B cell (primary cell): ENCODE measurements at places on chromosomes 13 and 19. TPM values are rescaled to one million over a fixed set of nuclear protein-coding genes. Genes with fewer than 3 reads are reported as not detected.

The DAND5 gene
- not detected in 2 replicates for total RNA-seq

GRCh38 chr13:20519875-20520274, 5.8 kb downstream of the CRYL1 start:
- H3K27me3 ChIP-seq, result no peaks in the 10 kb centered on the region
- H3K27ac ChIP-seq, result no peak overlapping the region
- H3K4me3 ChIP-seq, result no peak overlapping the region
- DNase-seq, result no peak

DNA sequence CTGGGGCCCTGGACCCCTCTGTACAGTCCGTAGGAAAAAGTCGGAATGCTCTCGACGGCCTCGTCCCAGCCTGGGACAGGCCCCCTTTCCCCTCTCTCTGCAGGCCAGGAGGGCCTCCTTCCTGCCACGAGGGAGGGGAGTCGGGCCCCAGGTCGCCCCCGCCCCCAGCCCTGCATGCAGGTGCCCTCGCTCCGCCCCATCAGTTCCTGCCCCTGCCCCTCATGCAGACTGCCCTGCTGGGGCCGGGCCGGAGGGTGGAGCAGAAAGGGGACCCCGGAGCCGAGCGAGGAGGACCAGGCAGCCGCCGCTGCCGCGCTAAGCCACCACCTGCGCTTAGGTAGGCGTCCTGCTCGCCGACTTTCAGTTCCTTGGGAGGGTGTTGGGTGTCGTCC, 7.3 kb downstream of the LYL1 start:
- peak overlapping the region; percentile 81 for H3K4me3 ChIP-seq
- H3K27me3 ChIP-seq, result no peaks in the 10 kb centered on the region
- peak; percentile 80 for DNase-seq
- H3K4me1 ChIP-seq, result peaks cover 26% of the 10 kb centered on the region
- peaks cover 3% of the 10 kb centered on the region for H3K36me3 ChIP-seq

The CACNG8 gene
- not detected in 2 replicates for total RNA-seq

- H3K4me3 ChIP-seq, result no peak overlapping the region
- no peak for DNase-seq
- H3K36me3 ChIP-seq, result no peaks in the 10 kb centered on the region
- no peaks in the 10 kb centered on the region for H3K27me3 ChIP-seq
- no peaks in the 10 kb centered on the region for H3K4me1 ChIP-seq
Observed at GRCh38 chr13:106382534-106382933, 152.9 kb downstream of the EFNB2 start.

DNA sequence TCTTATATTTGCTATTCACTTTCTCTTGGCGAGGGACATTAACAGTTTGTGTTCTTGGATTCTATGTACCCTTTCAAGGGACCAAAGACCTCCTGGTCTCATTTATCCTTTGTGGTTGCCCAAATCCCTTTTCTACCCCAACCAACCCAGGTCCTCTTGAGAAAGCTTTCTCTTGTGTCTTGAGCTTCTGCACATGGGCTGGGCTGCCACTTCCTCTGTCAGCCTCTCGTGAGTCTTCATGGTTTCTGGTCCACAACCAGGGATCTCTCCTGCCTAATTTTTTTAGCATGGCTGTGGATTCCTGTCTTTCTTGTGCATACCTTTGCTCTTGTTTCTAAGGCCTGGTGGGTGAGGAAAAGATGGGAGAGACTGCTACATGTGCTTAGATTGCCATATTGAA, 14.9 kb downstream of the TIMM13 start:
- no peaks in the 10 kb centered on the region for H3K36me3 ChIP-seq
- no peaks in the 10 kb centered on the region for H3K4me1 ChIP-seq
- peaks cover 5% of the 10 kb centered on the region for H3K27me3 ChIP-seq
- H3K4me3 ChIP-seq, result no peak overlapping the region

The TRPC4 gene
- not detected in 2 replicates for total RNA-seq

The KIR3DL1 gene
- not detected in 2 replicates for total RNA-seq

DNA sequence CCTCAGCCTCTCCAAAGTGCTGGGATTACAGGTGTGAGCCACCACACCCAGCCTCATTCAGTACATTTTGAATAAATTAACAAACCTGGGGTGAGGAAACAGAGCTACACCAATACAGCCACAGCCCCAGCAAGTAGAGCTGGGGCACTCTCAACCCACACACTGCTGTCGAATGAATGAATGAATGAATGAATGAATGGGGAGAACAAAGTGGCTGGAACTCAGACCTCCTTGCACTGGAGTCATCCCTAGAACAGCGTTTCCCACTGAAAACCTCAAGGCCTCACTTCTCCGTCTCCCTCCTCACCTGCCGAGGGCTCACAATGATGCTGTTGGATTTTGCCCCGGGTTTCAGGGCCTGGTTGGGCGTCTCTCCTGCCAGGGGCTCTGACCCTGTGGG, 2.8 kb downstream of the ERCC1 start:
- no peak overlapping the region for H3K27ac ChIP-seq
- no peaks in the 10 kb centered on the region for H3K27me3 ChIP-seq
- no peak overlapping the region for H3K4me3 ChIP-seq
- H3K4me1 ChIP-seq, result peaks cover 52% of the 10 kb centered on the region
- H3K36me3 ChIP-seq, result peaks cover 24% of the 10 kb centered on the region
- peak; percentile 17 for DNase-seq

DNA sequence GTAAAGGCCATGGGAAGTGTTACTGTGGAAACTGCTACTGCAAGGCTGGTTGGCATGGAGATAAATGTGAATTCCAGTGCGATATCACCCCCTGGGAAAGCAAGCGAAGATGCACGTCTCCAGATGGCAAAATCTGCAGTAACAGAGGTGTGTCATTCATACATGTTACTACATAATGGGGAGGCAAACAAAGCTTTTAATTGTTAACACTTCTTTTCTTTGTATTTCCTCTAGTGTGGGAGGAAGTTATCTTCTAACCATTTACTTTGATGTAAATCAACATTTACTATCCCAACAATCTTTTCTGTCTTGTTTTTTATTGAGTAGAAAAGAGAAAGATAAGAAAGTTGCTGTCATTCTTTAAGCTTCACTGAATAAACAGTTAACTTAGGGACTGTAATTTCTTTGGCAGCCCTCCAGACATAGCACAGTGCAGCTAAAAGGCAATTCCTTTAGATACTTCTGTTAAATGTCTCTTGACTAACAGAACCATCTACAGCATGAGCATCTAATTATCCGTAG, 126.9 kb downstream of the ITGBL1 start:
- no peak overlapping the region for H3K27ac ChIP-seq
- H3K36me3 ChIP-seq, result no peaks in the 10 kb centered on the region
- no peak overlapping the region for H3K4me3 ChIP-seq
- H3K27me3 ChIP-seq, result no peaks in the 10 kb centered on the region
- DNase-seq, result no peak
- no peaks in the 10 kb centered on the region for H3K4me1 ChIP-seq

GRCh38 chr19:48770266-48770665, 14.9 kb downstream of the FGF21 start:
- H3K27ac ChIP-seq, result no peak overlapping the region
- no peaks in the 10 kb centered on the region for H3K36me3 ChIP-seq
- H3K27me3 ChIP-seq, result no peaks in the 10 kb centered on the region

The ZNF230 gene
- total RNA-seq, result 16.8 TPM in 2 replicates

GRCh38 chr13:35349673-35350278, 126.7 kb downstream of the MAB21L1 start:
- no peaks in the 10 kb centered on the region for H3K27me3 ChIP-seq
- H3K4me3 ChIP-seq, result no peak overlapping the region
- no peak for DNase-seq
- H3K27ac ChIP-seq, result no peak overlapping the region

GRCh38 chr13:48994706-48995105, 19.0 kb downstream of the FNDC3A start:
- H3K4me1 ChIP-seq, result no peaks in the 10 kb centered on the region
- no peak overlapping the region for H3K27ac ChIP-seq
- no peaks in the 10 kb centered on the region for H3K27me3 ChIP-seq
- no peak overlapping the region for H3K4me3 ChIP-seq
- no peaks in the 10 kb centered on the region for H3K36me3 ChIP-seq

DNA sequence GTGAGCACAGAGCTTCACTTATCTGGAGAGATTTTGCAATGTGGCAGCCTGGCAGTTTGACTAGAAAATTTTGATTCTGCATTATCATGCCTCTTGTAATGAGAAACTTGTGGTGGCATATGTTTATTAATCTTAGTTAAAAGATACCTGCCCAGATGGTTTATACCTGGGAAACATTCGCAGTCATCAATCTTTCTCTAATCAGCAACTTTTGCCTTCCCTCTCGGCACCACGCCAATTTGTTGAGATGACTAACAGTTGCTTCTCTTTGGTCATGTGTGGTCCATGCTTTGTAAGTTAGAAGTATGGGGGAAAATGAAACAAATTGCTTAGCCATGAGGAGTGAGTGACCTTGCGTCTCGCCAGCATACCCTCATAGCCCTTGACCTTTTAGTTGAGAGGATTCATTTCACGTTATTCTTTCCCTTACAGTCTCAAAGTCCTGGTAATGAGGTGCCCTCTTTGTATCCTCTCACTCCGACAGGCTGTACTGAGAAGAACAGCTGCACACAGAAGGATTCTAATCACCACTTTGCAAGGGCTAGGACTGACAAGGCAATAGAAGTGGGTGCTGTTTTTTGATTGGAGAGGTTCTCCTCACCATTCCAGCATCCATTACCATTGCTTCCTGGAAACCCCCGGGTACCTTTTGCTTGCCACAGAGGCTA, 201.4 kb downstream of the OXGR1 start:
- H3K4me1 ChIP-seq, result no peaks in the 10 kb centered on the region
- no peak overlapping the region for H3K4me3 ChIP-seq
- H3K27ac ChIP-seq, result no peak overlapping the region
- H3K36me3 ChIP-seq, result no peaks in the 10 kb centered on the region
- no peak for DNase-seq
- no peaks in the 10 kb centered on the region for H3K27me3 ChIP-seq

- DNase-seq, result peak; percentile 5
- no peaks in the 10 kb centered on the region for H3K4me1 ChIP-seq
- H3K36me3 ChIP-seq, result no peaks in the 10 kb centered on the region
Observed at GRCh38 chr19:31220540-31220939, 128.7 kb downstream of the TSHZ3 start.

The ZNF649 gene
- 35.7 and 36.3 TPM in 2 replicates for total RNA-seq

The RFPL4A gene
- total RNA-seq, result not detected in 2 replicates

The CEACAM19 gene
- not detected in 2 replicates for total RNA-seq

DNA sequence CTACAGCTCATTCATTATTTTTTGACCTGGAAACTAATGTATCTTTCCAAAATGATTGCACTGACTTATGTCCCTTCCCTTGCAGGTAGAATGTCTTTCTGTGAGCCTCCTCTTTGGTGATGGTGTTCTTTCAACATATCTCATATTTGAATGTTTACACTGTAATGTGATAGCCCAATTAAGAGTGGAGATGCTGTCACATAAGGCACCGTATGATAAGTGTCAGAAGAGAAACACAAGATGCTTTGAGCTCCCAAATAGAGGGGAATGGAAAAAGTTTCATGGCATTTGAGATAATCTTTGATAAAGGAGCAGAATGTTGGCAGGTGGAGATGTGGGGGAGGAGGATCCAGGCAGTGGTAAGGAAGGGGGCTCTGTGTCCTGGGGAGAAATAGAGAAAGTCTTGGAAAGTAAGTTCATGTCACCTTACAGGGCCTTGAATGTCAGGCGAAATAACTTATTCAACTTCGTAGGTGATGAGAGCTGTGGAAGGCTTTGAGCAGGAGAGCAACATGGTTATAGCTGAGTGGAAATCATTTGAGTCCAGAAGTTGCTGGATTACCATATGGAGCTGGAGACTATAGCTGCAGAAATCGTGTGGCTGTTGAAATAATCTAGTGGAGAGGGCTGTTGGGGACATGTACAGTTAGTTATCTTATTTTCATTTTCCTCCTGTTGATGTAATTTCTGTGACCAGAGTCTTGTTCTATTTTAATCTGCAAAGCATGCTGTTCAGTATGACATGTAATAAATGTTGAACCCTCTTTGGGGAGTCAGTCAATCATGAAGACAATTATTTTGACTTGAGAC, 10.3 kb upstream of the RNF113B start:
- H3K4me3 ChIP-seq, result no peak overlapping the region
- H3K27ac ChIP-seq, result no peak overlapping the region
- H3K27me3 ChIP-seq, result no peaks in the 10 kb centered on the region
- no peak for DNase-seq
- H3K36me3 ChIP-seq, result no peaks in the 10 kb centered on the region
